ENCODE measurements at places on chromosomes 4 and X.

DNA sequence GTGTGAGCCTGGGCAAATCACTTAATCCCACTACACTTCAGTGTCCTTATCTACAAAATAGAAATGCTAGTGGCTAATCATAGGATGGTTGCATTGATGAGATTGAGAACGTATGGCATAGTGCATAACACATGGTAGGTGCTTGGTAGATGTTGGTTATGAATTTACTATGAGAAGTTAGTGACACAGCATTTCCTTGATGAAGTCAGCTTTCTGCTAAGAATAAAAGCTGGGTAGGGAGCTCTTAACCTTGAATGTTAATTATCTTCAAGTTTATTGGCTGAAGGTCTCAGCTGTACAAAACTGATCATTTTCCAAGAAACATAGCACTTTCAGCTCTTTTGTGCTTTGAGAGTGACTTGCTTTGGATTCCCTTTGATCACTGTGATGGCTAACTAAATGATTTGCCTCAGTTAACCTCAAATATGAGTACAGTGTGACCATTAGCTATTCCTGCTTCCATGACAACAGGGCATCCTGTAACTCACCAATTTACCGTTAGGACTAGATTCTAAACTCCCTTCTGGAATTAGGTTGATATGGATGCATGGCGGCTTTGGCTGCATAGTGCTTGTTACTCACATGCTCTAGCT lies 17.8 kb downstream of the PDK3 start:
- DNase-seq, result no peak

- DNase-seq, result no peak
These were observed 329.4 kb upstream of the BOD1L1 start for GRCh38 chr4:13956947-13957346.

GRCh38 chr4:2843941-2844584 lies 419 bp downstream of the ADD1 start:
- peak; percentile 36 for DNase-seq

GRCh38 chr4:137576446-137576845 lies 44.2 kb upstream of the PCDH18 start:
- DNase-seq, result no peak

DNA sequence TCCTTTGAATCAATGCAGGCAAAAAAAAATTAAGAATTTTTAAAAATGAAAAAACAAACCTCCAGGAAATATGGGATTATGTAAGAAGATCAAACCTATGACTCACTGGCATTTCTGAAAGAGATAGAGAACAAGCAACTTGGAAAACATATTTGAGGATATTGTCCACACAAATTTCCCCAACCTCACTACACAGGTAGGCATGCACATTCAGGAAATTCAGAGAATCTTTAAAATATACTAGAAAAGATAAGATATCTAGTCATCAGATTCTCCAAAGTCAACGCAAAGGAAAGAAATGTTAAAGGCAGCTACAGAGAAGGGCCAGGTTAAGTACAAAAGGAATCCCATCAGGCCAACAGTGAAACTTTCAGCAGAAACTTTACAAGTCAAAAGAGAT lies 85.6 kb downstream of the ANTXR2 start:
- DNase-seq, result no peak

All from astrocyte of the spinal cord (primary cell).